RCC 7860 (cell line): ENCODE measurements at places on chromosomes 13 and 19.
A peak's percentile ranks its signal among the peaks of the same experiment; 100 is the strongest.

- peak; percentile 22 for DNase-seq
Observed at GRCh38 chr13:112693831-112694497, 4.1 kb downstream of the ATP11A start.

DNA sequence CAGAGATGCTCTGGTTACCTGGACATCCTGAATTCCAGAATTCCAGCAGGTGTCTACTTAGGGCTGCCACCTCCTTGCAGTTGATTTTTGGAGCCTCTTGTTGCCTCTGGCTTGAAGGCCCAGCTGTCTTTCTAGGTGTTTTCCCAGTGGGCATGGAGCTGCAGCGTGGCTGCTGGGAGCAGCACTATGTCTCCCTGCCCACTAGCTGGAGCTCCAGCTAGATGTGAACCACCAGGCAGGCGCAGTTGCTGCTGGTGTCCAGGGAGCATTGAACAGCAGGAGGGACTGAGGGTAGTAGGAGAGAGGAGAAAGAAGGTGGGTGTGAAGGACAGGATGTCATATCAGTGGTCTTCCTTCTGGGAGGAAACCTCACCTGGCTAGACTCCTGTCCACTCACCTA, 9.9 kb upstream of the SELENOW start:
- no peak for DNase-seq

DNA sequence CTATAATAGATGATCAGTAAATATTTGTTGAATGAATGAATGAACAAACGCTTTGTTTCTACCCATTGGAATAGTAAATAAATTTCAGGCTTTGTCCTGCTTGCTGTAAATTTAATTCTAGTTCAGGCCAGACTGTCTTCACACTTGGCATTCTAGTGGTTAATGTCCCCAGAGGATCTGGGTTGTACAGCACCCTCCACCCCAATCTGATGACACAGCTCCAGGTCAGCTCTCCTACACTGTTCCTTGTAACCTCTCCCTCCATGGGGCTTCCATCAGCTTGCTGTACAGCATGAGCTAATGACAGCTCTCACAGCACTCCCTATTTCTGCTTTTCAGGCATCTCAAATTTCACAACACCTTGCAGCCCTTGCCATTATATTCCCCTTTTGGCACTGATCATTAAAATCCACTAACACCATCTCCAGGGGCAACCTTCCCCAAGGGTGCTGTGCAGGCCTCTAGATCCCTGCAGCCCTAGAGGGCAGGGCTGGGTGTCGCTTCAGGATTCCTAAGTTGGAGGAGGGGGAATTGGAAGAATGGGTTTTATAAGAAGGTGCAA, 12.7 kb upstream of the KL start:
- no peak for DNase-seq

DNA sequence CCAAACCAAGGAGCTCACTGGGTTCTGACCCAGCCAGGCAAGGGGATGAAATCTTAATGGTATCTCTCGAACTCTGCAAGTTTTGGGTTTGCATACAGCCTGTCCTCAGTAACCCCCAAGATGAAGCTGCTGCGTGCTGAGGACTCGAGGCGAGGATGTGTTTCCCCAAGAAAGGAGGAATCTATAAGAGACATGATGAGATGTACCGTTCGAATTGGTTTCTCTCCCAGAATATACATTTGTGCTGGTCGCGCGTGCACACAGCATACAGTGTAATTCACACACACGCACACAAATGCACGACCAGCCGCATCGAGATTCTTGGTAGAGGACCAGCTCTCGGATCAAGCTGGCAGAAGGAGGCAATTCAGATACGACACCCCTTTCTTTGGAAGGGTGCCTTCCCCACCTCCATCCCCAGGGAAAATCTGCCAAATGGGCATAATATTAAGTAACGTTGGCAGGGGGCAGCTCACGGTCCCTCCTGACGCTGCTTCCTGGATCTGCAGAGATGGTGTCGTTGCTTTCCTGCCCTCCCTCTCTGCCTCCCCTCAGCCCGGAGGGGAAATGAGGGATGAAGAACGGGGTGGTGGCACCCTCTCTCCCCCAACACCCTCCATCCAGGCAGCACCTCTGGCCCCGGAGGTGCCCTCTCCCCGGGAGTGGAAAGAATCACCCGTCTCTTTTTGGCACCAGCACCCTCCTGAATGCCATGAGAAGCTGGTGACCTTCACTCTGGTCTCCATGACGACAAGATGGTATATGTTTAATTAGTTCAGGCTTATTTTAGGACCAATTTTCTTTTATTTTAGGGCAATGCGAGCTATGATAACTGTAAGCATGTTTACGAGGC, 310.2 kb downstream of the ZNF536 start:
- DNase-seq: no peak

DNA sequence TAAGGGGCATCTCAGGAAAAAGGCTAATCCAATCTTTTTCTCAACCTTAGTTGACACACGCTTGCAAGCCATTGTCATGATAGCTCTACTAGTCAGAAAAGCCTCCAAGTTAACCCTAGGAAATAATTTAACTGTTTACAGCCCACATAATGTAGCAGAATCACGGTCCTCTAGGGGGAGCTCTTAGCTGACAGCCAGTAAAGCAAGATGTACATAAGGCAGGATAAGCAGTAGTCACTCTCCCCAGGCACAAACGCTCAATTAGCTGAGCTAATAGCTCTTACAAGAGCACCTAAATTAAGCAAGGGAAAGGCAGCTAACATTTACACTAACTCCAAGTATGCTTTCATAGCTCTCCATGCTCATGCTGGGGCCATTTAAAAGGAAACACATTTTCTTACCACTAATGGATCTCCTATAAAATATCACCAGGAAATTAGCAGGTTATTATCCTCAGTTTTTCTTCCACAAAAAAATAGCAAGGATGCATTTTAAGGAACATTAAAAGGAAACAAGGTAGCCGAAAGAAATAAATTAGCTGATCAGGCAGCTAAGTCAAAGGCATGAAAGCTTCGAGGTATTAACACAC, 33.7 kb upstream of the ZSCAN5A start:
- DNase-seq: no peak

- DNase-seq: no peak
Observed at GRCh38 chr19:20067943-20068342, 9.9 kb upstream of the ZNF90 start.

DNA sequence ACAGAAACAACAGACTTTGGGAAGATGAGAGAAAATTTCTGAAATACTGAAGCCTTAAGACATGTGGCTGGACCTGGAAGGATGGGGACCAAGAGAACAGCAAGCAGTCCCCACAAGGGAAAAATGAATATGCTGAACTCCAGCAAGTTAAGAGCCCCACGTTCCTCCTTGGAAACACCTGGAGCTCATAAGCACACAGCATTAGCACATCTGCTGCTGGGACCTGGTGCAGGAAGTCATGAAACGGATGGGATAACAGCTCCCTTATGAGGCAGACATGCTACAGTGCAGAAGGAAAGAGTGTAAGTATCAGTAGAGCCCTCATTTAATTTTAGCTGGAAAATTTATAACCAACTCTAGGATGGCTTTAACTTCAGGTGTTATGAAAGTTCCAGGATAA, 67.3 kb downstream of the SLC15A1 start:
- DNase-seq: no peak

GRCh38 chr13:43347877-43348276, 324.5 kb downstream of the DNAJC15 start:
- DNase-seq: no peak

- no peak for DNase-seq
Observed at GRCh38 chr13:56528040-56528790, 612.5 kb upstream of the PRR20A start.

GRCh38 chr13:51033421-51034185, 77.5 kb downstream of the C13orf42 start:
- DNase-seq: no peak

DNA sequence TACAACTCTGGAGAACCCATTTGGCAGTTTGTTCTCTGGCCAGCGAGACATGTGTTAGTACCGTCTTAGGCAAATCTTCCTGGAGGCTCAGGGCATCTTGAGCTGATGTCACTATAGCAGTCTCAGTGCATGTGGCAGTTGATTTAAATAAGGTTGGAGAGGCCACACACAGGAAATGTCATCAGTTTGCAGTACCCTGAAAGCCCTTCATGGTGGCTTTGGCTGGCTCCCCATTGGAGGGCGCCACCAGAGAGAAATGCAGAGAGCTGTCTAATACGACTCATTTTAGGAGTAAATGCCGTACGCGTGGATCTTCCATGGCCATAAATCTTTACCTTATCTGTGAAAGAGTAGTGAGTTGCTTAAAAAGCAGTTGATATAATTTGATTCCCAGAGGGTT, 163.1 kb downstream of the STK24 start:
- DNase-seq: no peak

- DNase-seq: no peak
Observed at GRCh38 chr19:19137556-19138108, 646 bp downstream of the TMEM161A start.
